Activated CD4-positive, alpha-beta T cell treated with anti-CD3 and anti-CD28 coated beads, Interleukin-2, amount 50 U/mL, for 16 hours (primary cell): ENCODE measurements at places on chromosomes 6 and 20.

GRCh38 chr6:23269436-23269835, 700.1 kb downstream of the HDGFL1 start:
- no peak for DNase-seq

- DNase-seq: no peak
Measured at GRCh38 chr20:54015496-54015895, 54.9 kb downstream of the BCAS1 start.

- no peak for DNase-seq
Measured at GRCh38 chr20:13344671-13345070, 123.6 kb downstream of the ISM1 start.

DNA sequence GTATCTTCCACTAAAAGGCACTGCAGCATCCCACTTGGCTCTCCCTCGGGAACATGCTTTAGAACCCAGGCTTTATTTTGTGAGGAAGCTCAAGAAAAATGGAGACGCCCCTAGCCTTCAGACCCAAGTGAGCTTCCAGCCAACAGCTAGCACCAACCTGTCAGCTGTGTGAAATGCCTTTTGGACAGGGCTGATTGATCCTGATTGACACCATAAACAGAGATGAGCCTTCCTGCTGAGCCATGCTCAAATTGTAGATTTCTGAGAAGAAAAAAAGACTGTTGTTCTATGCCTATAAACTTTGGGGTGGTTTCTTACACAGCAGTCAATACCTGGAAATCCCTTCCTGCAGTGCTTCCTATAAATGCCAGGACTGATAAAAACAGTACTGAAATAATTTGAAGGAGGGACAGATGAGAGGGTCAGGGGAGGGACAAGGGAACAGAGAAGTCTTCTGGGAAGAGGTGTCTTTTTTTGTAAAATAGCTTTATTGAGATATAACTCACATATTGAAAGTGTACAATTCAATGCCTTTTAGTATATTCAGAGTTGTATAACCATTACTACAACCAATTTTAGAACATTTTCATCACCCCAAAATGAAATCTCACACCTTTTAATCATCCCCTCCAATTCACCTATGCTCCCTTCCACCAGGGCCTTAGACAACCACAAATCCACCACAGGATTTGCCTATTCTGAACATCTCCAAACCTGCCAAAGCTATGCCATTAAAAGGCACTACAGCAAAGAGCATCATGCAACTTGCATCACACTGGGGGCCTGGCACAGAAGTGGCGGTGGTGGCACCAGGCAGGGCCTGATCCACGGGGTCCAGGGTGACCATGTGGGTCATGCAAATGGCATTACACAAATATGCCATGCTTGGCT, 2.7 kb upstream of the STK4 start:
- DNase-seq: peak; percentile 41

DNA sequence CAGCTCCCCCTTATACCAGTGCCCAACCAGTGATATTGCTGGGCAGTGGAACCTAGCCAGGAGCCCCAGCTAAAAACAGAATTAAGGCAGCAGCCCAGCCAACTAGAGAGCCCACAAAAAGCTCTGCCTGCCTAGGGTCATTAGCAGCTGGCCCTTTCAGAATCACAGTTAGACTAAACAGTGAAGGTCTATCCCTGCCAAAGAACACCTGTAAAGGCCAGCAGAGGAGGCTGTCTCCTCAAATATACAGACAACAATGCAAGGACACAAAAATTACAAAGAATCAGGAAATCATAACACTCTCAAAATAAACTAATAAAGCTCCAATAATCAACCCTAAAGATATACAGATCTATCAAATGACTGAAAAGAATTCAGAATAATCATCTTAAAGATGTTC, 77.8 kb upstream of the HTR1E start:
- no peak for DNase-seq

DNA sequence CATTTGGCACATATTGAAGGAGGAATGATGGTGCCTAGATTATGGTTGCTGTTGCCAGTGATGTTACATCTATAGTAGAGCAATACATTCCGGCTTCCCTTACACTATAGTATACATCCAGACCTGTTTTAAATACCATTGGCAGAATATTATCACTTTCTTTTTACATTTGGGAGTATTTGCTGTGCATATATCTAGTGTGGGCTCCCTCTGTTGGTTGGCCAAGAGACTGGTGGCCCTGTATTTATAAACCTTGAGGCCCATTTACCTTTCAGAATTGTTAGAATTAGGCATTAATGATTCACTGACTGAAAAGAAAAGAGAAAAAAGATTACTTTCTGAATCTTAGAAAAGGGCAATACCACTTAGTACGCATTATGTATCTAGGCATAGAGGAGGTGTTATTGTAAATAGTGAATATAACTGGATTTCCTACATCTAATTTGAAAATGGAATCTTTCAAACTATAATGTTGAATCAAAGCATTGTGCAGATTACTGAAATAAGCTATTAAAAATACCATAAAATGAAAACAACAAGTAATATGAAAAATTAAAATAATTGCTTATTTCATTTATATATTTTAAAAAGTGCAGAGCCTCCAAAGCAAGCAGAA, 628.8 kb upstream of the MAN1A1 start:
- DNase-seq: peak; percentile 1

GRCh38 chr6:28758818-28759235, 165.0 kb downstream of the TRIM27 start:
- DNase-seq: no peak

GRCh38 chr20:7624886-7625285, 315.4 kb downstream of the HAO1 start:
- no peak for DNase-seq

- peak; percentile 71 for DNase-seq
Measured at GRCh38 chr6:111338843-111339242, 144.2 kb downstream of the REV3L start.

GRCh38 chr6:32163559-32164258, 686 bp upstream of the EGFL8 start:
- no peak for DNase-seq

DNA sequence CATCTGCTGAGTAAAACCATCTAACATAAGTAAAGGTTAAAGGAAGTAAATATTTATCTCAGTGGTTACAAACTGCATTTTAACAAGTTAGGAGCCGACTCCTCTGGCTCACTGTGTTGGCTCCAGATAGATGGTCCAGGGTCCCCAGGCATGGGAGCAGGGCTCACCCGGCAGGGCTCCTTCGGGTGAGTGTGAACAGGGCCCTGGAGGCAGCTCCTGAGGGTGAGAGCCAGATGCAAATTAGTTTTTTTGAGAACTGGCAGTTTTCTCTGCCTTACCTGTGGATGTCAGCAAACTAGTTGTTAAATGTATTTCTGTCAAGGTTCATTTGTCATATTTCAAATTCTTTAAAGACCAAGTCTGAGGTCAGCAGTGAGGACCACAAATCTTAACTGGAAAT, 21.5 kb downstream of the TPBG start:
- DNase-seq: no peak

- no peak for DNase-seq
Measured at GRCh38 chr20:56691325-56691998, 62.4 kb downstream of the TFAP2C start.

- no peak for DNase-seq
Measured at GRCh38 chr6:116364321-116364720, 6.4 kb upstream of the DSE start.

DNA sequence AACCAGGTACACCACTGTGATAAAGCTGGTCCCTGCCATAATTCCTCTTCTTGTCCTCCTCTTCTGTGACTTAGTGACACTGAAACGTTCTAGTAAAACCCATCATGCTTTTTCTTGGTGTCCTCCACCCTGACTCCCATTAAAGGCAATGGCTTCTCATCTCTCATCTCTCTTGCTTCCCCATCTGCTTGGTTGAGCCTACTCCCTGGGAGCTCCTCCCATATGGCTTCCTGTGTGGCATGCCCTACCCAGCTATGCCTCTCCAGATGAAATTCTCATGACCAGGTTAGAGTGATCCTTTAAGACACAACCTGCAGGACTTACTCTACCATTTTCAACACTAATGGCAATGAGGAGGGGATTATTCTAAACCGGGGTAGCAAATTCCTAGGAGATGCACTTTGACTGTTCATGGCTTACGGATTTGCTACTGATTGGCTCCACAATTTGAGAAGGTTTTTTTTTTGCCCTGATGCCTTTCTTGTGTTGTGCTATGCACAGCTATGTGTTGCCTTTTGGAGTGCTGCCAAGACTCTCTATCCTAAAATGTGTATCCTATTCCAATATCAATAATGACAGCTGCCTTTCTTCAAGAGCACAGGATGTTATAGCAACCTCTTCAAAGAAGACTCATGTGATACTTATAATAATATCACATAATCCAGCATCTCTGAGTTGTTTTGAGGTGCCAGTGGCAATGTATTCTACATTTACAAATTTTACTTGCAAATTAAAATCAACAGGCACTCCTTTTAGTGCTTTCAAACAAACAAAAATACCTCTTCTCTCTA, 6.1 kb downstream of the SIRPG start:
- no peak for DNase-seq

GRCh38 chr6:153003366-153003690, 819 bp upstream of the MTRF1L start:
- DNase-seq: no peak

- DNase-seq: no peak
Measured at GRCh38 chr20:3452690-3453089, 18.1 kb upstream of the ATRN start.

- DNase-seq: no peak
Measured at GRCh38 chr20:50682065-50682464, 9.3 kb downstream of the RIPOR3 start.

GRCh38 chr20:9036593-9036992, 32.3 kb upstream of the PLCB4 start:
- no peak for DNase-seq

GRCh38 chr6:10877871-10878270, 4.0 kb downstream of the GCM2 start:
- no peak for DNase-seq

DNA sequence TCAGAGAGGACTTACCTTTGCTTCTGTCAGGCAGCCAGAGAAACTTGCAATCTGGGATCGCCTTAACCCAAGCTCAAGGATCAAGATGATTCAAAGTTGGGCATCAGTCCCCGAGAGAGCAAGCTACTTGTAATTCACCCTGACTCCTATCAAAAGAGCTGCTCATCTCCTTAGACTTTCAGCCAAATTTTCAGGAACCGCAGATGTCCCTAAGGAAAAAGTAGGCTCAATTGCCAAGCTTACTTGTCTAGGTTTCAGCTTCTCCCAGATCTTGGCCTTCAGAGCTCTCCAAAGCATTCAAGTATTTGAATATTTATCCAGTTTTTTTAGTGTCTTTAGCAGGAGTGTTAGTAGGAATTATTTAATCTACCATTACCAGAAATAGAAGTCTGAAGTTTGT, 434.1 kb upstream of the MMS22L start:
- DNase-seq: no peak

DNA sequence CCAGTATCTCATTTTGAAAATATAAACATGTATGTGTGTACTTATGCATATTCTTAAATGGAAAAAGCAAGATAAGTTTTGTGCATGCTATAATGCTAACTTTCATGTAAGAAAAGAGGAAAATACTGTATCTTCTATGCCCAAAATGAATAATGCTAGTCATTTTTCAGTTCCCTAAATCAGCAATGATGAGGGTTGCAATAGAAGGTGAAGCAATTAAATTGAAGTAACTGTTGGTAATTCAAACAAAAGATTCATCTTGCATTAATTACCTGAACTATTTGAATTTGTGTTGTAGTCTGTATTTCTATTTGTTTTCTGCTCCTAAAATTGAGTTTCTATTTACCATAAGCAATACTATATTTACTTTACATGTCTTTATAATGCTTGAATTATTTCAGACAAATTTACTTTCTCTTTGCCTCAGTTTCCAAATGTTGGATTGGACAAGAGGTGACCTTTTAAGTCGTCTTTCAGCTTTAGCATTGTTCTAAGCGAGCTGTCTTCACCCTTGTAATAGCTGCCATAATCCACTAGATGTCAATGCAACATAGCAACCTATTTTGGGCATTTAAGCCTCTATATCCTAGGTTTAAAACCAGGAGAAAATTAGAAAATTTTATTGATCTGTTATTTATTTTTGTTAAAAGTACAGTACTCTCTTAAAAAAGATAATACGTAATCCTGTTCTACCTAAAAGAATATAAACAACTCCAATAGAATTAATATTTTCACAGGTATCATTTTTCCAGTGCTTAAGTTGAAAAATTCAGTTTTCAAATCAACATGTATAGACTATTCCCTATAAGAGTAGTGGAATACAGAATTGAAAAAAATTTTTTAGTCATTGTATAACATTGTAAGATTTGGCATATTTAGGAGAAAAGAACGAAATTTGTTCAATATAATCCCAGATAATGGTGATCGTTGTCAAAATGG, 52.3 kb upstream of the IFNGR1 start:
- DNase-seq: peak; percentile 46

DNA sequence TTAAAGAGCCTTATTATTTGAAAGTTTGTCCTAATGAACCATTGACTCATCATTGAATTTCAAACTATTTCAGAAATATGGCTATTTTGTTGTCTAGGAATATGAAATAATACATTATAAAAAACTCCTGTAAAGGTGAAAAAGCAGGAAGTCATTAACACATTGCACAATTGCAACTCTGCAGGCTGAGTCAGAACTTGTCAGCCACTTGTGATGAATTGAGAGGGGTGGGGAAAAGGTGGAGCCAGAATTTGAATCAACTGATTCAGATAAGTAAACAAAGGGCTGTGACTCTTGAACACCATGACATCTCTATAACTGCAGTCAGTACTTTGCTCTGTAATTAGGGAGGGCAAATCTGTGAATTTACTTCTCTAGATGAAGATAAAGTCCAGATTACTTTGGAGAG, 6.0 kb downstream of the C6orf141 start:
- peak; percentile 33 for DNase-seq

- DNase-seq: no peak
Measured at GRCh38 chr20:38181207-38181801, 16.2 kb upstream of the TGM2 start.

- no peak for DNase-seq
Measured at GRCh38 chr6:134667111-134667510, 282.8 kb downstream of the ALDH8A1 start.

DNA sequence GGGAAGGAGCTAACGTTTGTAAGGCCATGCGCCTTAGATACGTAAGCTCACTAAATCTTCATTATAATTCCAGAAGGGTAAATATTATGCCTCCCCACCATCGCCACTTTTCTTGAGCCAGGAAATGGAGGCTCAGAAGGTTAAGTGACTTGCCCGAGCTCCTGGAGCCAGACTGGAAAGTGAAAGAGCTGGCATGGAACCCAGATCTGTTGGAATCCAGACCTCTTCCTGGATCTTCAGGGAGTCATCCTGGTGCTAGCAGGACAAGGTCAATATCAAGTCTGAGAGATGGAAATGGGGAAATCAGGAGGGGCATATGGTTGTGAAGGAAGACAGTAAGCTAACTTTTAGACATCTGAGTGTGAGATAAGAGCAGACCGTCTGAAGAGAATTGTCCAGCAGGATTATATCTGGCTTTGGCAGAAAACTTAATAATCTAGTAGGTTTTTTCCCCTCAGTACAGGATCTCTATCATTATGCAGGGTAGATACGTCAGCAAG, 6.2 kb downstream of the TMEM200A start:
- no peak for DNase-seq

DNA sequence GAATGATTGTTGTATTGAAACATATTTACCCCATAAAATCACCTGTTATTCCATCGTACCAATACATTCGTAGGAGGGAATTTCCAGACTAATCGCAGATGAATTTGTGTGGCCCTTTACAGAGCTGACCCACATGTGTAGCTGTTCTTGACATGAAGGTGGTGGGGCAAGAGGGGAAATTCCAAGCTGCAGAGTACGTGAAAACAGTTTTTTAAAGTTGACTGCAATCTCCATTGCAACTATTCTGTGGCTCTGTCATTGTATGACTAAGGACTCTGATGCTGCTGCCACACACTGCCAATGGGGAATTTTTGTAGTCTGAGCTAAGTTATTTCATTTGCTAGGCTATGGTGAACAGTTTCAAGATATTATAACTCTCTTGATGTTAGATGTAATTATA, 46.4 kb upstream of the ADTRP start:
- peak; percentile 30 for DNase-seq
